ENCODE measurements at places on chromosomes 16 and 17.

DNA sequence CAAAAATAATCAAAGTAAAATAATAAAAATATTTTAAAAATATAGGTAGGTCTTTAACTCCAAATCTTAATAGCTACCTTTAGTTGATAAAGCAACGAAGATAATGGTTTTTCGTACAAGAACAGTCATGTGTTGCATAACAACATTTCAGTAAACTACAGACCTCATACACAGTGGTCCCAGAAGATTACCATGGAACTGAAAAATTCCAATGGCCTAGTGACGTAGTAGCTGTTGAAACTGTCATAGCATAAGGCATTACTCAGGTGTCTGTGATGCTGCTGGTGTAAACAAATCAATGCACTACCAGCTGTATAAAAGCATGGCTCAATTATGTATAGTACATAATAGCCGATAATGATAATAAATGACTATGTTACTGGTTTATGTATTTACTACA lies 43.9 kb downstream of the CREBBP start:
- no peak for DNase-seq

GRCh38 chr17:75225016-75225415 lies 19.5 kb downstream of the NUP85 start:
- no peak for DNase-seq

- DNase-seq = no peak
These were observed 16.6 kb downstream of the G6PC1 start for GRCh38 chr17:42917236-42917603.

DNA sequence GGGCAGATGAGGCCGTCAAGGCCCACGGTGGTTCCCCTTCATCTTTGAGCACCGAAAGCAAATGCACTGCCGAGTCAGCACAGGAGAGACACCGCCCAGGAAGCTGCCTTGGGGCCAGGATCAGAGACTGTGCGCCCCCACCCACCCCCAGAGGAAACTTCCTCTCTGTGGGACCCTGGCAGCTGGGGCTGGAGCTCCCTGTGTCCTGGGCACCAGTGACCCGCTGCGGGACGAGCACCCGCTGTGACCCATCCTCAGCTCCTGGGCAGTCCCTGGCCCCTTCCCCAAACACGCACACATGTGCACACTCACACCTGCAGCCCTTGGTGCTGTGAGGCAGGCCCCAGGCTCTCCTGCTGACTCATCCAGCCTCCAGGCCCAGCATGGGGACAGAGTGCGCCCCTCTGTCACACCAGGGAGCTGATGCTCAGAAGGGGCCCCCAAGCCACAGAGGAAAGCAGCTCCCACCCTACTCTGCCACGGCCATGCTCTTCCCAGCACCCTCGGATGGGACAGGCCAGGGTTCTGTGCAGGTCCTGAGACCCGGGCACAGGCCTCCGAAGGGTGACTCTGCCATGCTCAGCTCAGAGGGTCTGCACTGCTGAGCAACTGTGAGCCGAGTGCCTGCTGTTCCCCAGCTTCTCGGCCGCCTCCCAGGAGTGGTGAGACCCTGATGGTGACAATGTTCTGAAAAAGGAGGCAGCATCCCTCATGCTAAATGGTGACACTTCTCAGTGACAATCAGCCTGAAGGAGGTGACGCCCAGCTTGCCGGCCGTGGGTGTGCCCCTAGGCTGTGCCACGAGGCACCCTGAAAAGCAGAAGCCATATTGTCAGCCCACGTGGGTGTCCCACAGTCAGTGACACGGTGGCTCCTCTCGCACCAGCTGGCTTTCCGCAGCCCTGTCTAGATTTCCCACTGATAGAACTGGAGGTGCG lies 3.6 kb downstream of the PIEZO1 start:
- no peak for DNase-seq

DNA sequence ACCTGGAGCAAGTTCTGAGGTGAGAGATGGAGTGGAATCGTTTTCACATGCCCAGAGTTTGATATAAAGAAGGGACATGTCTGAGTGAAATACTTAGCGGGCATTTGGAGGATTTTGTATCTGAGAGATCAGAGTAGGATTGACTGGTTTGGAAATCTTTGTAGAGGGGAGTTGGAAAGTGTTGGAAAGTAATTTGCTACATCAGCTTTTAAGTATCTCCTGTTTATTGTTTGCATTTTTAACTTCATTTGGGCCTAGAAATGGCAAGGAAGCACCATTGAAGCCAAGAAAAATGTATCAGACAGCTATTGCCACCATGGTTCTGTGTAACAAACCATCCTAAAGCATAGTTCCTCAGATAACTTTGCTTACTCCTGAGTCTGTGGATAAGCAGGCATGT lies 1015.1 kb upstream of the EEF2KMT start:
- DNase-seq = no peak

DNA sequence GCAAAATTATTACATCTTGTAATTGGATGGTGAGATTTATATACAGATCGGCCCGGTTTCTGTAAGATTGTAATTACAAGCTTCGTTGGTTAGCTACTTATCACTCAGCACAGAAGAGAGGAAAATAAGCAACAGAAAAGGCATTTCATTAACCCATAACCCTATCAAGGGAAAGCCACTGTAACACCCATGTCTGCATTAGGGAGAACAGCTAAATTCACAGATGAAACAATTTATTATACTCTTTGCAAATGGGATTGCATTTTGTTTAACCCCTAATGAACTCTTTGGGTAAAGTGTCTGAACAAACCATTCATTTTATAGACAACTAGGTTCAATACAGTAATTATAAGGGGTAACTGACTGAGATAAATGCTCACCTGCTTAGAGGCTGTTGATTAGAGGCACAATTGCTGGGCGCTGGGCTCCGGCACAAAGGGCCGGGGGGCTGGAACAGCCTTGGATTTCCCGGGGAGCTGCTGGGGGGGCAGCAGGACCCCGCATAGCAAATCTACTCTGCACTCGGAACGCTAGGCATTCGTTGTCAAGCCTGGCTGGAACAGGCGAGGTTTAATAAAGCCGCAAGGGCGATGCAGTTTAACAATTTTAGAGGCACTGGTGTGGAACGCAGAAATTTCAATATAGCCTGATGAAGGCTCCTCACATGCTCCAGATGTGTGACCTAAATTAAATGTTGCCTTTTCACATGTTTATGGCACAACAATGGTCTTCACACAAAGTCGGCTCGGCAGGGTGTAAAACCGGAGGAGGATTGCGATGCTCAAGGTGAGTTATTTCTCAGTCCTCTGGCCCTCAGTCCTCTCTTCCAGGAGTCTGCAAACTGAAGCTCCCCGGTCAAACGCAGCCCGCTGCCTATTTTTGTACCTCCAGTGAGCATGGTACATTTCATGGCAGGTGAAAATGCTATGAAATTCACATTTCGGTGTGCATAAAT lies 134.0 kb upstream of the IRX6 start:
- no peak for DNase-seq

DNA sequence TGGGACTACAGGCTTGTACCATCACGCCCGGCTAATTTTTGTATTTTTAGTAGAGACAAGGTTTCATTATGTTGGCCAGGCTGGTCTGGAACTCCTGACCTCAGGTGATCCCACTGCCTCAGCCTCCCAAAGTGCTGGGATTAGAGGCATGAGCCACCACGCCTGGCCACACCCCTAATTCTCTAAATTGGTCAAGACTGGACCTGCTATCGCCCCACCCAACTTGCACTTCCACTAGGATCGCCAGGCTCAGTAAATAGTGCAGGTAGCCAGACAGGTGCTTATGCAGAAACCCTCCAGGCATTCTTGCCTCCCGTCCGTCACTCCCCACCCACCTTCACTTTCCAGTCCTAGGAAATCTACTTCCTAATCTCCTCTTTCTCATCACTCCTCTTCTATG lies 481.4 kb upstream of the EEF2KMT start:
- DNase-seq = no peak

DNA sequence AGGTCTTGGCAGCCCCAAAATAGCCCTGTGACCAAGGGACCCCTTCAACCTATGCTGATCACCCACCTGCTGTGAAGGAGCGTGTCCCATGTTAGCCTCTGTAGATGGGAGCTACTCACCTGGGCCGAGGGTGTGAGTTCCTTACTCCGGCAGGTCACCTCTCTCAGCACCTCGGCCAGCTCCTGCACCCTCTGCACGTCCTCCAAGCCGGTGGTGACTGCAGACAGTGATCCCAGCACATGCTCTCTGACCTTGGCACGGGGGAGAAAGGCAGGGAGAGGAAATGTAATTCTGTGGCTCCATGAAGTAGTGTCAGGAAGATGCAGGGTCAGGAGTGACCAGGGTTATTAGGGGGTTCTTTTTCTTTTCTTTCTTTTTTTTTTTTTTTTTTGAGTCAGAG lies 67.7 kb upstream of the BCO1 start:
- no peak for DNase-seq

- DNase-seq = no peak
These were observed 17.7 kb downstream of the C16orf82 start for GRCh38 chr16:27084307-27085028.

GRCh38 chr17:17816240-17816814 lies 20.5 kb downstream of the SREBF1 start:
- no peak for DNase-seq

DNA sequence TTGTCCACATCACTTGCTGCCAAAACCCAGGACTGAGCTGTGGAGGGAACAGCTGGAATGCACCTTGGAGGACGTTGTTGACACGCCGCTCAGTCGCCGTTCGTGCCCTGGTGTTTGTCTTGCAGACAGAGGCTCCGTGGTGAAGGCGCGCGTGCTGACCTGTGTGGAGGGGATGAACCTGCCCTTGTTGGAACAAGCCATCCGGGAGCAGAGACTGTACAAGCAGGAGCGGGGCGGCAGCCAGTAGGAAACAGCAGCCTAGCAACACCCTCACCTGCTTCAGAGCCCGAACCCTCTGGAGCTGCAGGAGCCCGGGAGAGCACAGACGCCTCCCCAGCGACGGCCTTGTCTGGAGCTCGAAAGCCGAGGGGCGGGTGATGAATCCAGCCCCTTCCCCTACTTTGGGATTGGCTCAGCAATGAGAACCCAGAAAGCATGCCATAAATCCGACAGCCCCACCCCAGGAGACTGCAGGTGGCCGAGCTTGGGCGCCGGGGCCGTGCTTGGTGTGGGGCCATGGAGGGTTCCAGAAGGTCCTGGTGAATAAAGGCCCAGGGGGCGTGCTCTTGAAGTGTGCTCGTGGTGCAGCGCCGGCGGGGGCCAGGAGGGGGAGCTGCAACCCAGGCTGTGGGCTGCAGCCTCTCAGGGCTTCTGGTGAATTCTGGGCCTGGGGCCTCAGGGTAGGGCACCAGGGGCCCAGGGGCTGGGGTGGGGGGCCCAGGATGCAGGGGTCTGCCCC lies 470 bp upstream of the CDK3 start:
- DNase-seq = no peak

DNA sequence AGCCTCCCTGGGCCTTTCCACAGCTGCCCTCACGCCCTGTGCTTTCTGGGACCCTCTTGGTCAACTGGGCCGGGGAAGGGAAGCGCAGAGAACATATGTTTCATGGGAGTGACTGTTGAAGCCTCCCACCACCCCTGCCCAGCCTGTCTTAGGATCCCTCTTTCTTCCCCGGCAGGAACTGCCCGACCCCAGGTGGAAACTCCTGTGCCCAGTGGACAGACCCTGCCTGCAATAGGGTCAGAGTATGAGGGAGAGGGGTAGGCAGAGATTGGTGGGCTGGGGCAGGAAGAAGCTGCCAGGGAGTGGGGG lies 10.5 kb downstream of the HEXIM2 start:
- DNase-seq = no peak

GRCh38 chr17:238071-238963 lies 56.9 kb upstream of the DOC2B start:
- no peak for DNase-seq

DNA sequence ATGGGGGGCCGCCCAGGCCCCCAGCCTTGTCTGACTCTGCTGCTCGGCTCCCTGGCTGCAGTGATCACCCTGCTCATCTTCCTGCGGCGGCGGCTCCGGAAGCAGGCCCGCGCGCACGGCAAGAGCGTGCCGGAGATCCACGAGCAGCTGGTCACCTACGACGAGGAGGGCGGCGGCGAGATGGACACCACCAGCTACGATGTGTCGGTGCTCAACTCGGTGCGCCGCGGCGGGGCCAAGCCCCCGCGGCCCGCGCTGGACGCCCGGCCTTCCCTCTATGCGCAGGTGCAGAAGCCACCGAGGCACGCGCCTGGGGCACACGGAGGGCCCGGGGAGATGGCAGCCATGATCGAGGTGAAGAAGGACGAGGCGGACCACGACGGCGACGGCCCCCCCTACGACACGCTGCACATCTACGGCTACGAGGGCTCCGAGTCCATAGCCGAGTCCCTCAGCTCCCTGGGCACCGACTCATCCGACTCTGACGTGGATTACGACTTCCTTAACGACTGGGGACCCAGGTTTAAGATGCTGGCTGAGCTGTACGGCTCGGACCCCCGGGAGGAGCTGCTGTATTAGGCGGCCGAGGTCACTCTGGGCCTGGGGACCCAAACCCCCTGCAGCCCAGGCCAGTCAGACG lies 24.4 kb upstream of the BEAN1 start:
- DNase-seq = no peak

GRCh38 chr16:67040166-67040565 lies 11.2 kb downstream of the CBFB start:
- no peak for DNase-seq

- DNase-seq = peak; percentile 81
These were observed 23.8 kb downstream of the SNX11 start for GRCh38 chr17:48131216-48131824.

DNA sequence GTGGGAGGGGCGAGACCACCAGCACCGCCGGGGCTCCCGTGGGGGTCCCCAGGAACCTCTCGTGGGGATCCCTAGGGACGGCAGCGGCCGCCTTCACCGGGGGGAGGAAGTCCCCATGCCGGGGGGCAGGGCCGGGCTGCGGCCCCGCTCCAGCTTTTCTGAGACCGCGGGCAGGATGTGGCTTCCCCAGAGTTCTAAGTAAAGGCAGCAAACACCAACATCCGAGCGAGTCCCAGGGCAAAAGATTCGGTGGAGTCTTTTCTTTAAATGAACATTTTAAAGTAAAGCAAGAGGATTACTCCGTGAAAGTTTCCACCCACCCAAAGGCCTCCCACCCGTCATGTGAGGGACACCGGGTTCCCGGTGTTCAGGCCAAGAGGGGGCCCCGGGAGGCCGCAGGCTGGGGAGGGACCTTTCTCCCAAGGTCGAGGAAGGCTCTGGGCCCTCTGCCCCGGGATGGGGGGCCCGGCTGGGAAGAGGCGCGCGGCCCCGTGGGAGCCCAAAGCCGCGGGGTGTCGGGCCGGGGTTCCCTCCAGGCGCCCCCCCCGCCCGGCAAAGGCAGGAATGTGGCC lies 137.2 kb upstream of the RPH3AL start:
- no peak for DNase-seq

GRCh38 chr16:67039260-67040020 lies 10.5 kb downstream of the CBFB start:
- DNase-seq = no peak

DNA sequence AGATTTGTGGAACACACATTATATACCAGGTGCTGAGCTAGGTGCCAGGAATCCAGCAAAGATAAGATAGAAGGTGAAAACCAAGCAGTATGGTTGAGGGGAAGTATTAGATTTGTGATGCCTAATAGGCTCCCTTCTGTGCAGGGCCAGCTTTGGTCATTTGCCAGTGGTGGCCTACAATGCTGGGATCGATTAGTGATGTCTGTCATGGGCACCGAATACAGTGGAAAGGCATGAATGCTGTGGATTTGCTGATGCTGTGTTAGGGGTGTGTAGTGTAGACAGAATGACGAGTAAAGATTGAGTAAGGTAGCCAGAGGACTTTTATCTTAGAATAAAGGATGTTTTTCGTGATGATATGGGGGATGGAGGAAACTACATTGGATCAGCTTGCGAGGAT lies 48.9 kb downstream of the SNX29 start:
- no peak for DNase-seq

All from NCI-H446 (cell line).